ENCODE measurements at places on chromosomes 7 and 10. TPM values are rescaled to one million over a fixed set of nuclear protein-coding genes. Genes with fewer than 3 reads are reported as not detected.

The HOXA10 gene
- not detected for total RNA-seq

The SFRP5 gene
- 2.4 TPM for total RNA-seq

The COL17A1 gene
- total RNA-seq = 1.1 TPM

The LYZL2 gene
- total RNA-seq = not detected

The TFEC gene
- total RNA-seq = 0.17 TPM

The PAPOLB gene
- 0.27 TPM for total RNA-seq

The CYP3A4 gene
- total RNA-seq = 0.33 TPM

The CPXM2 gene
- 4.7 TPM for total RNA-seq

The FAM13C gene
- total RNA-seq = 1.5 TPM

The CHST15 gene
- total RNA-seq = 7.9 TPM

The APBB1IP gene
- total RNA-seq = 0.16 TPM

The PNLIPRP1 gene
- 0.68 TPM for total RNA-seq

The PRSS37 gene
- total RNA-seq = not detected

The ABCC2 gene
- 0.57 TPM for total RNA-seq

The PROSER2 gene
- total RNA-seq = 7.3 TPM
